ENCODE measurements at places on chromosomes 1 and 21. TPM values are rescaled to one million over a fixed set of nuclear protein-coding genes. Genes with fewer than 3 reads are reported as not detected.

DNA sequence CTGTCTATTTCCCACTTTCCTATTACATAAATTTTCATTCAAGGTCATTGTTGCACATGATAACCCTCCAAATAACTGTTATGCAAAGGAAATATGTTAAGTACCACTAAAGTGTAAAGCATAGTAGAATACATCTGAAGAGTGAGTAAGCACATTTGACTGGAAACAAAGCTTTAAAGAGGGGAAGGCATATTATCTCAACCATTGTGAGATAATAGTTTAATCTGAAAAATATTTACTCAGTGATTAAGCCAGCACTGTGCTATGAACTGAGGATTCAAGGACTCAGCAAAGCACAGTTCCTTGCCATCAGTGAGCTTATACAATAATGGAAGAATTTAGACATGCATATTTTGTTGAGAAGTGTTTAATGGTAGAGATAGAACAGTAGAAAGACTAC, 127.4 kb downstream of the HMCN1 start:
- no peak for DNase-seq

DNA sequence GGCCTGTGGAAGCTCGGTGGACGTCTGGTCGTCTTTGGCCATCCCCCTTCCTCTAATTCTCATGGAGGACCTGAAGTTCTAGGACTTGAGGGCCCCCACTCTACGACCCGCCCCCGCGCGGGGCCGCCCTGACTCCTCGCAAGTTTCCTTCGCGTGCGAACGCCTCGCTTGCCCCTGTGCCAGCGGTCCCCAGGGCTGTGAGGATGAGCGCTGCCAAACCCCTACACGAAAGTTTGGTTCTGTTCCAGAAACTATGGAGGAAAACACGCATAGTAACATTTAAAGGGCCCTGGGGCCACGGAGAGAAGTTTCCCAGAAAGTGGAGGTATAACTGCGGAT, 304 bp upstream of the GNG12 start:
- no peak for DNase-seq

DNA sequence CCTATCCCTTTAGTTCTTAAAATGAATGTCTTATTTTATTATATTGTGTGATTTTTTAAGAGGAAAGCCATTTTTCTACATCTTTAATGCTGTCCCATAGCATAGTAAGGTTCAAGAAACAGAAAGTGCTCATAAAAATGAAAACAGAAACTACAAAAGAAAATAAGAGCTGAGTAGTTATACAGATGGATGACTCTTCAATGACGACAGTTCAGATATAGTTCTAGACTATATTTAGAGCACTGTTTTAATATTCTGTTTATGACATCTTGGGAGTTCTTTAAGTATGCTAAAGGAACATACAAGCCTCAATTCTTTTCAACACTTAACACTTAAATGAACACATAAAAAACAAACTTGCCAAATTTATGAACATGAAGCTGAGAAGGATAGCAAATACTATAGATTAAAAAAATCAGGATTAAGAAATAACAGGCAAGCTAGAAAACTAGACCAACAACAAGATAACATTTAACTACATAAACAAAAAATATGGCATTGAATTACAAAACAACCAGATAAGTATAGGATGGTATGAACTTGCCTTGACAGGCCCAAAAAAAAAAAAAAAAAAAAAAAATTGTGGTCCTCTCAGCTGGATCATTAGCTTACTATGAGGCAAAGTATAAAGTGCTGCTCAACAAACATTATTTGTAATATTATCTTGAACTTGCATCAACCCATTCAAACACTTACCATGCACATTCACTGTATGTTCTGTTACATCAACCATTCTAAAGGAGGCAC, 87.9 kb downstream of the ZZZ3 start:
- no peak for DNase-seq

GRCh38 chr1:37901893-37902225, 42.5 kb upstream of the MTF1 start:
- DNase-seq: no peak

DNA sequence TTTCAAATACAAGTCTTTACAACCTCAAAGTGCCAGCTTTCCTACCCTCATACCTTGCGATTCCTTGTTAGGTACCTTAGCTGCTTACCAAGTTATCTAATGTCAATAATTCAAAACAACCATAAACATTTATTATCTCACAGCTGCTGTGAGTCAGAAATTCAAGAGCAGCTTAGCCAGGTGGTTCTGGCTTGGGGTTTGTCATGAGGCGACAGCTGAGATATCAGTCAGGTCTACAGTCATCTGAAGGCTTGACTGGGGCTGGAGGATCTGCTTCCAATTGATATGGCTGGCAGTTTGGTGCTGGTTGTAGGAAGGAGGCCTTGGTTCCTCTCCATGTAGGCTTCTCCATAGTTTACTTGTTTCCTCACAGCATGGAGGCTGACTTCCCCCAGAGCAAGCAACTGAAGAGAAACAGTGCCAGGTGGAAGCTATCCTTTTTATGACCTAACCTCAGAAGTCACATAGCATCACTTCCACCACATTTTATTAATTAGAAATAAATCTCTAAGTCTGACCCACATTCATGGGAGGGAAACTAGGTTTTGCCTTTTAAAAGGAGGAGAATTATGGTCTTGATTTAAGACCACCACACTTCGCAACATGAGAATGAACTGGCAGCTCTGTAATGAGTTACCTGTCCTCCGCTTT, 103.3 kb upstream of the FGGY start:
- DNase-seq: no peak

Gene ACTL8
- not detected for total RNA-seq

DNA sequence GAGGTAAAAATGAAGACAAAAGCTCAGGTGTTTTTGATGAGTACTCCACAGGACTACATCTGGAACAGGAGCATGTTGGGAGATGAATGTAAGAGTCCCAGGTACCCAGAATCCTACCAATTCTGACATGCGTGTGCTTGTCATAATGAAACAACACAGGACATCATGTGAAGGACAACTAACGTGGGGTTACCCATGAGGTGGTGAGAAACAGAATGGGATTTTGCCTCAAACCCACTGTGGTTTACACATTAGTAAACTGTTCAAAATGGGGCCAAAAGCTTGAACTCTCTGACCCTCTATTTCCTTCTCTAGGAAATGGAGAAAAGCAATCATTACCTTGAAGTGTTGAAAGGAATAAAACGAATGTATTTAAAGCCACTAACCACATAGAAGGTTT, 266.2 kb downstream of the RGS7 start:
- no peak for DNase-seq

- DNase-seq: no peak
Observed at GRCh38 chr1:170133766-170134495, 11.8 kb upstream of the NTMT2 start.

- DNase-seq: peak; percentile 70
Observed at GRCh38 chr1:167447521-167448136, 70.7 kb downstream of the CD247 start.

DNA sequence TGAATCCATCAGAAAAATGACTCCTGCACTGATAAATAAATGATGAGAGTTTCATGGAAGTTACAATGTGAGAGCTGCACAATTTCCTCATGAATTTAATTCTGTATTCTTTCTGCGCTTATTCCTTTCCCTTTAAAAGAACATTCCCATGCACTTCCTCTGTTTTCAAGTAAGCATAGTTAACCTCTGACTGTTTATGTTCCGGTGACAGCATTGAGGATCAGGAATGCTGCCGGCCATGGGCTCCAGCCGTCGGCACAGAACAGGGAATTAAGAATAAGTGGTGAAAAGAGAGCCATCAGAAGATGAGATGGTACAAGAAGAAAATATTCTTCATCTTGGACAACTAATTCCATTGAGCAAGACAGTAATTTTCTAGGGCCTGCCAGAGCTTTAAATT, 65.3 kb downstream of the SUSD4 start:
- no peak for DNase-seq

DNA sequence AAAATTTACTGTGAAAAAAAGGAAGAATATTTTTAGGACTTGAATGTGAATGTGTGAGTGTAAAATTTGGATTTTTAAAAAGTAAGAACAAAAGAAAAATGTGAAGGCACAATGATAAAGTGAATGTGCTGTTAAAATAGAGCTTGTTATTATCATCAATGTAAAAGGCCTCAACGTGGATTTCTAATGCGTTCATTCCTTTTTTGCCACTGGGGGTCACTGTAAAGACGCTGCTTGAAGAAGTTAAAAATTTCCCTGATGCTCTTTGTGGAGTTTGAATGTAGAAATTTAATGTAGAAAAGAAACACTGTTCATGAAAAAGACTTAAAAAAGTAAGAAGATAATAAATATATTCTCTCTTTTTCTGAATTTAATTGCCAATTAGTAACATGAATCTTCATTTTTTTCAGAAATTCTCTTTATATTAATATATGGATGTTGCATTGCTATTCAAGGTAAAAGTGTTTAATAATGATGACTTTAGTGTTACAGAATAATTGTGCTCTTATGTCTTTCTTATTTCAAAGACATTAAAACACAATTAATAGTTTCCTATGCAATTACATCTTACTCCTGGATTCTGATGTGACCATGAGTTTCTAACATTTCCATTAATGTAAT, 161.5 kb downstream of the DNM3 start:
- no peak for DNase-seq

GRCh38 chr21:35281956-35282355, 232.9 kb upstream of the RUNX1 start:
- DNase-seq: no peak

DNA sequence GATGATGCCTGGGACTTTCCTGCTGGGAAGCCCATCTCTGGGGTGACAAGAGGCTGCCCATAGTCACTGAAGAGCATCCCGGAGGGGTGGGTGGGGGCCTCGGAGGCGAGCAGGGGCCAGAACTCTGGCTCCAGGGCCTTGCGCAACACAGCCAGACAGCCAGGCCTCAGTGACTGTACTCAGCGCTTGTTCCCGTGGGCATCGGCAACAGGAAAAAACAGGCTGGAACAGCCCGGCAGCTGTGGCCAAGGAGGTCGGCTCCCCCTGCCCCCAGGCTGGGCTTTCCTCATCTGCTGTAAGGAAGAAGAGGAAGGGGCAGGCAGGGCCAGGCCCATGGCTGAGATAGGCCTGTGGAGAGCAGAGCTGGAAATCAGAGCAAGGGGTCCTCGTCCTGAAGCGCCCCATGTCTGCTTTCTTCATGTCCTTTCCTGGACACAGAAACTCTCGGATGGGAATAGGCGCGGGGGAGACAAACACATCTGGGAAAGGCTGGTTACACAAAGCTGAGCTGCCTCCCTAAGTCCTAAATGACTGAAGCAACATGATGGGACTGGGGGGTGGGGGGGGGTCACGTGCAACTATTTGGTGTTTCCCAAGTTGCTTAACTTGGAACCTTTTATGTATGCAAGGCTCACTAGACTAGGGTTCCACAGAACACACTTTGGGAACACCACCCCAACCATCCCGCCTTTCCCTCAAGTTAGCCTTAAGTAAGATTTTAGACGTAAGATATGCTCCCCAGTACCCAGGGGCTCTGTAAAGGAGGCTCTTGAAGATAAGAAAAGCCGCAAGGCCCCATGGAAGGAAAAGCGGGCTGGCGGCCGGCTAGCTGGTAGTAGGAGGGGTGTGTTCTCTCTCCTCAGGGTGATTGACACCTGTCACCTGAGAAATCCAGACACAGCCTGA, 30.7 kb downstream of the HSPG2 start:
- DNase-seq: no peak

GRCh38 chr1:214895011-214895600, 187.4 kb upstream of the KCNK2 start:
- DNase-seq: no peak

Gene OR10J1
- total RNA-seq: not detected

DNA sequence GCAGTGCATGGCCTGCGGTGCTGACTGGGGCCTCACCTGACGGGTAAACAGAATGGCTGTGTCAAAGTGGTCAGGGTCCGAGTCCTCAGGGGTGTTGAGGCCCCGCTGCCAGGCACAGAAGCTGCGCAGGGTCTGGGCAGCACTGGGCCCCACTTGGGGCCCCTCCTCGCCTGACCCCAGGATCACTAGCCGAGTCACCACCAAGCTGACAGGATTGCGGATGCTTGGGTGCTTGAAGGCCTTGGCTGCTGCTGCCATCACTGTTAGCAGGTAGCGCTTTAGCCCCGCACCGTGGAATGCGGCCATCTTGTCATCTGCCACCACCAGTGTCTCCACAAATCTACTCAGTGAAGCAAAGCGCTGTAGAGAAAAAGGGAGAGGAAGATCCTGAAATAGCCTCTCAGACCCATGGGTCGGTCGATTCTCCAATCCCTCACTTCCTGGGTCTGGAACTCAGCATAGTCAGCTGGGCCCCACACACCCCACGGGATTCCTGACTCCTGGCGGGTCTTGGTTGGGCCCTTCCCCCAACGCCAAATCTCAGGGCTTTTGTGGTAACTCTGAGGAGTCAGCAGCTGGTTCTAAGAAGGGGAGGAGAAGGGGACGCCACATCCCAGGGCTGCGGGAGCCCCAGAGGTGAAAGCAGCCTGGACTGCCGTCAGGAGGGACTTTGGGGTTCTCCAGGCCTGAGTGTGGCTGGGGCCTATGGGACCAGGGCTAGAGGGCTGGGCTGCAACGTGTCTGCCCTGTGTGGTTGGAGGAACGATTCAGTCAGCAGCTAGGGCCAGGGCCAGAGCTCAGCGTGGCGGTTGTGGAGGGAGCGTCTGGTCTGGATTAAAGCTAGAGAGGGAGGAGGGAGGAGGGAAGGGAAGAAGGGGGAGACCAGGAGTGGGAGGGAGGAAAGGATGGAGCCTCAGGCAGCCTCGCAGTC, 2.1 kb downstream of the ADAMTS4 start:
- DNase-seq: no peak

Gene DTL
- 91.0 TPM for total RNA-seq

- DNase-seq: no peak
Observed at GRCh38 chr1:10843697-10844096, 47.3 kb upstream of the CASZ1 start.

DNA sequence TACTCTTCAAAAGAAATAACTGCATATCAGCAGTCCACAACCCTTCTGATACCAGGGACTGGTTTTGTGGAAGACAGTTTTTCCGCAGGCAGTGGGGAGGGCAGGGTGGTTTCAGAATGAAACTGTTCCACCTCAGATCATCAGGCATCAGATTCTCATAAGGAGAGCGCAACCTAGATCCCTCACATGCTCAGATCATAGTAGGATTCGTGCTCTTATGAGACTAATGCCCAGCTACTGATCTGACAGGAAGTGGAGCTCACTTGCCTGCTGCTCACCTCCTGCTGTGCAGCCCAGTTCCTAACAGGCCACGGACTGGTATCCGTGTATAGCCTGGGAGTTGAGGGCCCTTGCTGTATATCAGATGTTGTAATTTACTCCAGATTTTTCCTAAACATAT, 11.5 kb downstream of the RO60 start:
- DNase-seq: no peak
